ENCODE measurements at places on chromosomes 3 and 15.

DNA sequence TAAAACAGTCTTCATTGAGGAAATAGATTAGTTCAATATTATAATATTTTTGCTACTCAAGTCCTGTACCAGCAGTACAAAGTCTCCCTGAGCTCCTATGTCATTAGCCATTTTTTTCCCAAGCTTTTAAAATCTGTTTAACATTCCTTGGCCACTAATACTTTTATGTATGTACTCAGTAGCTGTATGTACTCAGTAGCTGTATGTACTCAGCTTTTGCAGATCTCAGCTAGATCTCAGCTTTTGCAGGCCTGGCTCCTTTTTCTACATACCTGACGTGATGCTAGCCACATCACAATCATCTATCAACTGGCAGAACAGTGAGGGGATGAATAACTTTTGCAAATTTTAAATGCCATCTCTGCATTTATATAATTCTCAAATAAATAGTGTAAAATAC lies 13.8 kb downstream of the SLC9C1 start:
- DNase-seq = no peak

DNA sequence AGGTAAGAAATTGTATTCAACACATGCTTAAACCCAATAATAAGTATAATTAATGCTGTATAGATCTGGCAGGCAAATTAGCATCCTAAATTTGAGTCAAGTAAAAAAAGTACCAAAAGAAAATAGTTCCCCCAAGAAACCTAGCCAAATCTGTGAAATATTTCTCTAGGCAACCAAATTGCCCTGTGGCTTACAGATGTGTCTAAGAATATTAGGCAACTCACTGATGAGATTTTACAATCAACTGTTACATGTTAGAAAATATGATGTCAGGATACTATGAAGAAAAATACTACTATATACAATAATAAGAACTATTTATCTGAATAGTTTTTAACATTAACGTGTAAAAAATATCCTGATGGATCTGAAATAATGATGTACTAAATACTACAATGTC lies 397.1 kb downstream of the TIGIT start:
- DNase-seq = no peak

- no peak for DNase-seq
Measured at GRCh38 chr3:186354100-186354499, 7.9 kb downstream of the DGKG start.

- no peak for DNase-seq
Measured at GRCh38 chr3:73228437-73228836, 167.0 kb downstream of the EBLN2 start.

GRCh38 chr3:184945886-184946625 lies 134.1 kb downstream of the VPS8 start:
- DNase-seq = no peak

DNA sequence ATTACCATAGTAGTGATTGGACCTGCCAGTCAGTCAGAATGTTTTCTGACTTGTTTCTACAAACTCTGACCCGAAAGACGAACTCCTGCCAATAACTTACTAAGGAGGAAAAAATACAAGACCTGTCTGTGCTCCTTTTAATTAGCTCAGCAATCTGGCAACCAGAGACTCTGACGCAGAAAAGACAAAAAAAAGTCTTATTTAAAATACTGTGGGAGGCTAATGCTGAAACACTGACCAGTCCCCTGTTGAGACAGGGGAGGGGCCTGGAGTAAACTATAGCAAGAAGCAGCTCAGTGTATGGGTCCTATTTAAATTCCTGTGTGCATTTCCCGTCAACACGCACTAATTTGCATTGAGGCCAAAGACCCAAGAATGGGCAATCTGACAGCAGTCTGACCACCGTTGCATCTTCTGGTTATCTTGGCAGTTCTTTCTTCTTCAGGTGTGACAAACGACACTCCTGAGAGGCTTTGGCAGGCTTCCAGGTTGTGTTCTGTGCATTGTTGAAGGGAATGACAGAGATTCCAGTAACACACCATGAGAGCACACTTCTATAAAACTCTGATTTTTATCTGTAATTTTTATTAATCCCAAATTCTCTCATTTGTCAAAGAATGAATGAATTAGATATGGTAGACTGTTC lies 1114.3 kb downstream of the IGSF11 start:
- DNase-seq = no peak

DNA sequence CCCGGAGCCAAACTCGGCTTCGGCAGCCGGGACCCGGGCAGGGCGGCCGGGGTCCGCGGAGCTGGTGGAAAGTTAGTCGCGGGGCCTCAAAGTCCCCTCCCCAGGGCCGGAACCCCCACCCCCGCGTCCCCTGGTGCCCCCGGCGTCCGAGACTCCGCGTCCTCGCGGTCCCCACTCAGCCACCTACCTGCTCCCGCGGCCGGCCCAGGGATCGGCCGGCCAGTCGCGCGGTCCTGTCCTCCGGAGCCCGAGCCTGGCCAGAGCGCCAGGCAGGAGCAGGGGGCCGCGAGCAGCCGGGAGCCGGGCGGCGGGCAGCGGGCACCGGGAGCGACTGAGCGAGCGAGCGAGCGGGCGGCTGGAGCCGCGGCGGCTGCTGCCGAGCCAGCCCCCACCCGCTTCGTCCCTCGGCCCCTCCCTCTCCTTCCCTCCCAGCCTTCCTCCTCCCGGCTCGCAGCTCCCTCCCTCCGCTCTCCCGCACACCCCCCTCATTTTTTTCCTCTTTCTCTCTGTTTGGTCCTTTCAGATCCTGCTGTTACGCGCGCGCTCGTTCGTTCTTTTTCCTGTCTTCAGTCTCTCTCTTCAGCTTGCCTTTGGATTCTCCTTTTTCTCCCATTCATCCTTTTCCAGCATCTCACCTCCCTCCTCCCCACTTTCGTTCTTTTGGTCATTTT lies at the start of gene MEGF11:
TSS of gene MEGF11 (minus strand) at position 333 of the 671 bp plus-strand sequence. CDS start 125,347 bp downstream, outside the sequence.
- DNase-seq = no peak

DNA sequence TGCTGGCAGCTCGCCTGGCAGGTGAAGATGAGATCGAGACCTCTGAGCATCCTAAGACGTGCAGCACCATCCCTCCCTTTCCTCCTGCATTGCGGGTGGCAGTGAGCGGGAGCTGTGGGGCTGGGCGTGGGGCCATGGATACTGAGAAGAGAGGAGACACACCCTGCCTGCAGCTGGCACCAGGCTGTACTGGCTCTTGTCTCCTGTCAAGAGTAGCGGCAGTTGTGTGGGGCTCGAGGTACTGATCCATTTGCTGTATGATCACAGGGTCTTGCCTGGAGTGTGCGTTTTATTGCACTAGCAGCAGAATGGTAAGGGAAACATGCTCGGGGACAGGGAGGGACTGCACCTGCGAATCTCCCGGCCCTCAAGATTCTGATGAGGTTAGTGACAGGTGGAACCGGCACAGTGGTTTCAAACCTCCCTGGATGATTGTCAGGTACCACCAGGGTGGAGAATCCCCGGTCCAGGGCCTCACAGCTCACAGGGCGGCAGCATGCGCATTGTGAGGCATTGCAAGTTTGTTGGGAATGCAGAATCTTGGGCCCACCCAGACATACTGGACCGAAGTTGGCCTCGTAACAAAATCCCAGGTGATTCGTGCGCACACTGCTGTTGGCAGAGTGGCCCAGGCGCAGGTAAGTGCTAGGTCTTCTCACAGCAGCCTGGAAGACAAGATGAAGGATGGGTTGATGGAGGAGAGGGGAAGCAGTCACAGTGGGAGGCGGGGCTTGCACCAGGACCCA lies 14.1 kb downstream of the SYNM start:
- DNase-seq = no peak

DNA sequence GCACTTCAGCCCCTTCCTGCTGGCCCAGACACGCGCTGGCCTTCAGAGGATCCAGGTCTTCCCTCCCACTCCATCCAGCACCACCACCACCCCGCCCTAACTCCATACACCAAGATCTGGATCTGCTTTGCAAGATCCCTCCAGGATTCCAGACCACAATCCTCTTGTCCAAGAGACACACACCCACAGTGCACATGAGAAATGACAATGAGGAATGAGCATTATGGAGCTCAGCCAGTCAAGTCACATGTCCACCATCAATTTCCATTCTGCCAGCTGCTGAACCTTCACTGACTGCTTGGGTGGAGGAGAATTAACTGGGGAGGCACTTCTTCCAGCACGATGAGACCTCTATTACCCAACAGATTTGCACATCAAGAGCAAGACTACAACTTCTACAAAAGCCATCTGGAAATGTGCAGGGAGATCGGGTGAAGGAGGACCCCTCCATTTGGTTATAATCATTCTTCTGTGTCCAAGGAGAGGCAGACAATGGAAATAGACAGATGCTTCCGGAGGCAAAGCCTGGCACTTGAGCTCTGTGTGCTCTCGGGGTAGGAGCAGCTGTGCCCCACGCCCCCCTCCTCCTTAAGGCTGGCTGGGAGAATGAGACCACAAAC lies 12.3 kb upstream of the SPATA12 start:
- DNase-seq = no peak

DNA sequence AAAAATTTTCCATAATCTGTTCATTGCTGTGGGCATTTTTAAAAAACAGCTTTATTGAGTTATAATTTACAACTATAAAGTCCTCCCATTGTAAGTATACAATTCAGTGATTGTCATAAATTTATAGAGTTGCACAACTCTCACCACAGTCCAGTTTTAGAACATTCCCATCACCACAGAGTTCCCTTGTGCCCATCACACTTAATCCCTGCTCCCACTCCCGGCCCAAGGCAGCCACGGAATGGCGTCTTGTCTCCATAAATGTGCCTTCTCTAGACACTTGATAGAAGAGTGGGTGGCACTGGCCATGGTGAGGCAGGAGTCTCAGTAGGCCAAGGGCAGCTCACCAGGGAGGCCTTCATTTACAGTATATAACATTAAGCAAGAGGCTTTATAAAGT lies 6.3 kb downstream of the TSEN2 start:
- DNase-seq = no peak

DNA sequence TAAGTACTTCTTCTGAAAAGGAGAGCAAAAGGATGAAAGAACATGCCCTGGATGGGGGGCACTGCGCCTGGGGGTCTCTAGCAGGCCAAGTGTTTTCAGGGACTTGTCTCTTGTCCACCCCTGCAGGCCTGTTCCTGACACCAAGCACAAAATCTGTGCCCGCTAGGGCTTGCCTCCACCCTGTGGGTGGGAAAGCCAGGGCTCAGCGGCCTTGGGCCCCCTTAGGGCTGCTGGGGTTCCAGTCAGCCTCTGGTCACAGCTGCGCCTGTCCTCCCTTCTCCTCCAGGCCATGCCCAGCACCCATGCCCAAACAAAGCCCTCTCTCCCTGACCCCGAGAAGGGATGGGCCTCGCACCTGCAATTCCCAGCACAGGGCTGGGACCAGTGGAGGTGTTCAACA lies 71.1 kb upstream of the TRPM1 start:
- no peak for DNase-seq

DNA sequence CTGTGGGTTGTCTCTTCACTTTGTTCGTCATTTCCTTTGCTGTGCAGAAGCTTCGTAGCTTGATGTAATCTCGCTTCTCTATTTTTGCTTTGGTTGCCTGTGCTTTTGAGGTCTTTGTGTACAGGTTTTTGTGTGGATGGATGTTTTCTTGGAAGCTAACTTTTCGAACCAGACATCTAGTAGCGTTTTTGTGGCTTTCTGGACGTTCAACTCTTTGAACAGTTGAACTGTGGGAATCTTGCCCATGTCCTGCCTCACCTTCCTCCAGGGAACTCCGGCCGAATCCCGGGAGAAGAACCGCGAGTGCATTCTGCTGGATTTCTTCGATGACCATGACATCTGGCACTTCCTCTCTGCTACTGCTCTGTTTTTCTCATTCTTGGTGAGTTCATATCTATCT lies 70.6 kb downstream of the USF3 start:
- no peak for DNase-seq

DNA sequence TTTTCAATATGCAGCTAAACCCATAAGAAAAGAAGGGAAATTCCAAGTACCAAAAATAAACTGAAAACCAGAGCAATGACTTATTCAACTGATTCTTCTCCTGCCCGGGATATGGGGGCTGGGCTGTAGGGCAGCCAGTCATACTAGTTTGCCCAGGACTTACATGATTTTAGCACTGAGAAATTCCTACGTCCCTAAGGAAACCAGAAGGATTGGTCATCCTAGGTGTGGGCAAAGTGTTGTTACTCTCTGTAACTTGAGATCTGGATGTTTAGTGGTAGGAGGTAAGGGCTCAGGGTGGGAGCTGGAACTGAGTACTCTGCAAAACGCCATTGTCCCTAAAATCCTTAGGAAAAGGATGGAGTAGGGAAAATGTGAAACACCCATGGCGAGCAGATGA lies 1.2 kb upstream of the DAZL start:
- DNase-seq = no peak

DNA sequence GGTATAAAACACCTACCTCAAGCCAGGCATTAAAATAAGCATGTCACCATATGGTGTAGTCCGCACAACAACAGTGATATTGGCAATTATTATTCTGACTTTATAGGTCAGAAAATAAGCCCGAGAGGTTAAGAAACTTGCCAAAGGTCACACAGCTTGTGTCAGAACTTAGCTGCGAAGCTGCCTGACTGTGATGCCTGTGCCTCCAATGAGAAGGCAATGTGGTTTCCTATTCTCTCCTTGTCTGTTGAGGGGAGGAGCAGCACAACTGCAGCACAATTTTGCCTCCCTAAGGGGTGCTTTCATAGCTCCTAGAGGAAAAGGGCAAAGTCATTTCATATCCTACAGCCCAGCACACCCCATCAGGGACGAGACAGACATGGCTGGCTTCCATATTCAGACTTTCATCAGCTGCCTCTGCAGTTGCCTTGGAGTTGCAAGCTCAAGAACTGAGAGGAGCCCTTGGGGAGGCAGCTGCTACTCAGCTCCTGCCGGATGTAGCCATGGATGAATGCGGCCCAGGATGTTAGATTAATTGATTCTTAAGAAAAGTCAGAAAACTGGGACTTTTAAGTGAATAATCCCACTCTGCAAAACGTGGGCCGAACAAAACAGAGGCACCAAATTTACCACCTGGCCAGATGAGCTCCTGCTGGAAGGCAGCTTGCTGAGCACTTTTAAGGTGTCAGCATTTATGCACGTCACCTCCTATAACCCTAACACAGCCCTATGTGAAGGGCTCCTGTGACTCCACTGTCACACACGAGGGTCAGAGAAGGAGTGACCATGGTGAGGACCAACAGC lies 38.5 kb downstream of the MYO5C start:
- DNase-seq = no peak

- no peak for DNase-seq
Measured at GRCh38 chr15:34782901-34783300, 12.4 kb downstream of the ACTC1 start.

GRCh38 chr3:99858469-99858868 lies 40.8 kb downstream of the CMSS1 start:
- DNase-seq = no peak

GRCh38 chr15:89654847-89655805 lies at the start of gene KIF7:
Gene KIF7, minus strand, starts transcription at chr15:89655467. Its CDS starts 2,537 bp downstream, at chr15:89652930.
- DNase-seq = no peak

- peak; percentile 49 for DNase-seq
Measured at GRCh38 chr15:70435872-70436271, 327.5 kb downstream of the UACA start.

- DNase-seq = no peak
Measured at GRCh38 chr15:74206801-74207281, 4.3 kb upstream of the STRA6 start.
